Kasumi-1 (cell line): ENCODE measurements at places on chromosomes 5 and 9.

GRCh38 chr9:22107202-22108045 is 98.3 kb upstream of the CDKN2B start:
- no peak for DNase-seq

- no peak for DNase-seq
Measured at GRCh38 chr9:127388856-127389238, 8.1 kb upstream of the SLC2A8 start.

- DNase-seq = no peak
Measured at GRCh38 chr5:64156261-64156660, 9.4 kb upstream of the RNF180 start.

- no peak for DNase-seq
Measured at GRCh38 chr5:14467886-14468285, 113.7 kb upstream of the OTULINL start.

DNA sequence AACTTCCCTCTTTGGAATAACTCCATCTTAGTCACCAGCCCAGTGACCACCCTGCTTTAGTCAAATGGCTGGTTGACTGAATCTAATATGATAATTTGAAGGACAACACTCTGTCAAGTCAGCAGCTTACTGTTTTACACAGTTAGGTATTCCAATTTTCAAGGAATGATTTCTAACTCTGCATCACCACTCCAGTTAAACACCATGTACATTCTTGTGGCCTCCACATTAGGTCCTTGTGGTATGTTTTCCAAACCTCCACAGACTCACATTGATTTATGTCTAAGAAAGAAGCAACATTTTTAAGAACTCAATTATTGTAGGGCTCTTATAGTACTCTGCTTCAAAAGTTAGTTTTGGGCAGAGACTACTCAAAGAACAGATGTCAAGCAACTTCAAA is 110.7 kb downstream of the TLE1 start:
- no peak for DNase-seq

DNA sequence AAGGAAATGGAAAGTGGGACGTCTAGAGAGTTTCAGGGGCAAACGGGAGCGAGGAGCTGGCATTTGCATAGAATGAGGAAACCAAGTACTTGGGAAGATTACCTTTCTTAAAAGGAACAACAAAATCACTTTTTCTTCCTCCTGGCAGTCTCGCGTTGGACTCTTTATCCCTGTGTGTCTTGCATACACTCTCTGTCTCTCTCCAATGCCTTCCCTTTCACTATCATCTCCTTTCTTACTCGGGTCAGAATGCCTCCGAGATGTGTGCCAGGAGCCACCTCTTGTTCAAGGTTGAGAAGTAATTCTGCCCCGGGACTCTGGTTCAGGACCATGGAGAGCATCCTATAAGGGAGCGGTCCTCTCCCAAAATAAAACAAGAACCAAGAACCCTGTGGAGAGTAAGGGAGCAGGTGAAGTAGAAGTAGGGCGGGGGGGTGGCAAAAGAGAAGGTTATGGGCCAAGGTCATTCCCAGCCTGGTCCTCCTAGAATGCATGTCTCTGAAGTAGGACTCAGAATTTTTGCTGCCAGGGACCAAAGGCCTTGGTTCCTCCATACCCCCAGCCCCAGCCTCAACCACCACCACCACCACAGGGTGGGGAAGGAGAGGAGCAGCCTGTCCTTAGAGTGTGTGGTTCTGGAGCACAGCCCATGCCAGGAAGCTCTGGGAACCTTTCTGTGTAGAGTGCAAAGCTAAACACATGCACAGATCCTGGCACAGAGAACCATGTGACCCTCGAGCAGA is 72.1 kb upstream of the ARAP3 start:
- DNase-seq = peak; percentile 55

DNA sequence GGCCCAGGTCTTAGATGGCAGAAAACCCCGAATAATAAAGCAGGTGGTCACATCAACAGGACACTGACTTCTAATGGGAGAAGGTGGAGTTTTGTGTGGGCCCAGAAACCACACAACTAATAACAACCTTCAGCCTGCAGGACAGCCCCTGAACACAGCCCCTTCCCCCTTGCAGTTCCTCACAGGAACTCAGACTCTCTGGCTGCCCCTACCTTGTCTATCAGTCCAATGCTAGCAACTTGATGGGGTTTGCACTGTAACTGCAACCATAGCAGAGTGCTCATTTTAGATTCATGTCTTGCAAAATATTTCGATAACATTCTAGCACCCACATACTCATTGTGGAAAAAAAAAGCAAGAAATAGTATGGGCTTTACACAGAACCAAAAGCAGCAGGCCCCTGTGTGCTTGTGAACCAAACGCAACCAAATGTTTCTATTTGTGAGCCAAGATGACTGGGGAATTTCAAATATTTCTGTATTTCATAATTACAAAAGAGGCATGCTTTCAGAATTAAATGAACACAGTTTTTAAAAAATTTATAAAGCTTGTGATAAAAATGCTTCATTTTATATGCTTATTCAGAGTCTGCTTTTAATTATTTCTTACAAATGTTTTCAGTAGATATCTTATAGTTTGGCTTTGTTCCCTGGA is 62.7 kb upstream of the PDE4D start:
- no peak for DNase-seq

GRCh38 chr5:53478411-53479044 is 1.9 kb upstream of the FST start:
- peak; percentile 76 for DNase-seq
